ENCODE measurements at places on chromosomes 5 and 9.

DNA sequence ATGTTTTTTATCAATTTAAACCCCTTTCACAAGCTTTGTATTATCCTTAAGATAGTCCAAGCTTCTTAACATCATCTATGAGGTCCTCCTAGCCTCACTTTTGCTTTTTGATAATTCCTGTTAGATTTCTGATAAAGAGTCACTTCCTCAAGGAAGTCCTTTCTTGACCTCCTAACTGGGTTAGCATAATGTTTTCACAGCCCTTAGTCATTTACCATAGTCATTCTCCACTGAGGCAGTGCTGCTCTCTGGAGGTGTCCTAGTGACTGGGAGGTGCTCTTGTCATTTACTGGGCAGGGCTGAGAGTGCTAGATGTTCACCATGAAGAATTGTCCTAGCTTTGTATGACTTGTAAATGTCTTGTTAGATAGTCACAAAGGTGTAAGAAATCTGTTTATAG is 26.4 kb downstream of the TNPO1 start:
- DNase-seq: no peak

- DNase-seq: no peak
Measured at GRCh38 chr9:91856419-91856818, 93.6 kb downstream of the ROR2 start.

GRCh38 chr9:113649054-113649453 is 185.5 kb downstream of the RGS3 start:
- no peak for DNase-seq

DNA sequence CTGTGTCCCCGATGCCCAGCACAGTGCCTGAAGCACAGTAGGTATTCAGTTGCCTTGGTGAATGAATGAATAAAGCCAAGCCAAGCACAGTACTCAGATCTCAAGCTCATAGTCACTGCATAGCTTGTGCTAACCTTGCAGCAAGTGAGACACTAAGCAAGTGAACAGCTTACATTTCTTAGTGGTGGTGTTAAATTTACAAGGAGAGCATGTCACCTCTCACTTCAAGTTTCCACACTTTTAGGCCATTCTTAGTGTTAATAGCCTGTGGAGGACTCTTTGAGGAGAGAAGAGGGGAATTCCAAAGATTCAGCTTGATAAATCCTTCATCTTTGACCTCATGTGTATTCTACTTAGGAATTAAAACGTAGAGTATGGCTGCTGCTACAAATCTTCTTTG is 104.7 kb downstream of the C9orf152 start:
- DNase-seq: no peak

GRCh38 chr5:52657247-52657645 is 130.5 kb upstream of the ITGA1 start:
- DNase-seq: no peak

GRCh38 chr5:75044406-75044805 is 8.0 kb downstream of the GCNT4 start:
- DNase-seq: no peak

GRCh38 chr9:15271403-15271802 is 35.6 kb downstream of the TTC39B start:
- DNase-seq: no peak

DNA sequence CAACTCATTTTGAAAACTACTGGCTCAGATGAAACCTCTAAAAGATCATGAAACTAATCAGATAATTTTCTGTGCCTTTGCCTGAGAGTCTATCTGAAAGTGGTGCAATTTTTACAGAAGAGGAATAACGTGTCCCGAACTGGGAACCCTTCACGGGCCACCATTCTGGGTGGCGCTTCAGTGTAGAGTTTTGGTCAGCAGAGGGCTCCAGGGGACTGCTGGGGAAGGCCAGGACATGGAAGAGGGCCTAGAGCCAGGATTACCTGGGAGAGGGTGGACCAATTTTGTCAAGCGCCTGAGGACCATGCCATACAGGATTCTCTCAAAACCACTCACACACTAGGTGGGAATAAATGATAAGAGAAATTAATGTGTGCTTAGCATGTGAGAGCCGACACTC is 49.7 kb upstream of the PLEKHG4B start:
- no peak for DNase-seq

GRCh38 chr5:25539536-25539935 is 894.8 kb upstream of the CDH10 start:
- DNase-seq: no peak

DNA sequence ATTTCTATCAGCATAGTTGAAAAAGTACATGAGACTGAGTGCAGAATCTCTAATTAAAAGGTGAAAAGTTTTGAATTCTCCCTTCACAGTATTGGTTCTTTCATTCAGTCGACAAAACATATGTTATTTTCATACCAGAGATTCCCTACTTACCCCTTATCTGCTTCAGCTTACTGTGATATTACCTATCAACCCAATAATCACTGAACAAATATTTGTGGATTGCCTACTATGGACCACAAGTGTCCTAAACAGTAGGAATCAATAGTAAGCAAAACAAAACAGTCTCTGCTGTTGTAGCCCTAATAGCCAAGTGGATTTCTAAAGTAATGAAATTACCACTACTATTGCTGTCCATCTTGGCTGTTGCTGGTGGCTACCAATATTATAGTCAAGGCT is 11.5 kb downstream of the CCDC152 start:
- no peak for DNase-seq

DNA sequence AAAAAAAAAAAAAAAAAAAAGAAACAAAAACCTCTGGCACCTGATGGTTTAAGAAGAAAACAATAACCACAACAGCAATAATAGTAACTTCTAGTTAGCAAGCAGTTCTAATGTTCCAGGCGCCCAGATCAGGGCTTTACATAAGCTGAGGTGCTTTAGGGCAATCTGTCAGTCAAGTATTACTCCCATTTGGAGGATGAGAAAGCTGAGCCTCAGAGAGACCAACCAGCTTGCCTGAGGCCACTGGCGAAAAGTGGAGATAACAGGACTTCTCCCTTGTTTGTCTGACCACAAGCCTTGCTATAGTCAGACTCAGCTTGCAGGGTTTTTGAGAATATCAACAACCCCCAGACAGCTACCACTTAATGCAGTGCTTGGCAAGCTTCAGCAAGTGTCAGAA is 83.5 kb upstream of the BOD1 start:
- DNase-seq: no peak

DNA sequence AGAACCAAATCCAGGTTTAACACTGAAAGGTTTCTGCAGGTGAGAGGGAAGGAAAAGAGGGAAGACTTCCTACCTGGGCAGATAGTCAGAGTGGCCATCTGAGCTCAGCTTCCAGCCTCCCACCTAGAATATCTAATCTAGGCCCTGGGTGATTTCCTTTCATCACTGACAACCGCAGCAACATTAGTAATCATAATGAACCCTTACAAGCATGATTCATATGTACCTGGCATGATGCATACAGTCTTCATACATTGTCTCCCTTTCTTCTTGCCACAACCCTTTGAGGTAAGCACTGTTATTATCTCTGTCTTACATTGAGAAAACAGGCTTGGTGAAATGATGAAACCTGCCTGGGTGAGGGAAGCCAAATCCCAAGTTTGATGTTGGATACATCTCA is 13.5 kb downstream of the AFAP1L1 start:
- no peak for DNase-seq

DNA sequence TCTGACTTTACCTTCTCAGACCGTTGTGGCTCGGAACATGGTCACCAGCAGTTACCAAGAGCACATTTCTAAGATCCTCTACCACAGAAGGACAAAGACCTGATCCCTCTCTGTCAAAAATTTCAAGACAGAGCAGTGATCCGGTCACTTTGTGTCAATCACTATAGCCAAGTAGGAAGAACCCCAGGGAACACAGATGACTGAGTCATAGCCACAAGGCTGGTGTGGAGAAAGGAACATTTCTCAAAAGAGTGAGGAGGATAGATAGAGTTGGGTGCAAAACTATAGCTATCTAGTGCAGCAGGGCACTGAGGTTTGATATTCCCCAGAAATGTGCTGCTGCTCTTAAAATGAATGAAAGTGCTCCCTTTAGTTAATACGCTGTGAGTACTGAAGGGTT is 130.7 kb upstream of the SMIM23 start:
- DNase-seq: no peak
